ENCODE measurements at places on chromosomes 2 and 18.

DNA sequence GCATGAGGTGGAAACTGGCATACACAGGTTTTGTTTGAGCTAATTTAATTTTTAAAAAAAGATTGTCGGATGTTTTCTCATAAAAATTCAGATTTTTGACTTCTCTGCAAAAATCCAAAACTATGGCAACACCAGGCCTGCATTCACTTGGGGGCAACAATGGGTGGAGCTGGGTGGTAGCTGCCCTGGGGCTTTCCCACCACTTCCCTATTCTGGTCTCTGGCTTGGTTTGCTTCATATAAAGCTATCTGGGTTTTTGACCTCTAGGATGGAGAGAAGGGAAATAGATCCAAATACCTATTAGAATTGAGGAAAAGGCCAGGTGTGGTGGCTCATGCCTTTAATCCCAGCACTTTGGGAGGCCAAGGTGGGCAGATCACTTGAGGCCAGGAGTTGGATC is 5.5 kb upstream of the CYP27A1 start:
- DNase-seq: no peak

GRCh38 chr2:242085941-242086621 is 216.6 kb downstream of the RTP5 start:
- peak; percentile 69 for DNase-seq

- peak; percentile 82 for DNase-seq
These were observed at the start of gene ITSN2 for GRCh38 chr2:24360050-24360962. Gene ITSN2 (minus strand): TSS chr2:24360536. CDS start chr2:24328082, 32,454 bp downstream.

- DNase-seq: no peak
These were observed 288.8 kb upstream of the CELF4 start for GRCh38 chr18:37854396-37854795.

Data from suprapubic skin (tissue), 4 donors.